ENCODE measurements at places on chromosomes 6 and 20.

DNA sequence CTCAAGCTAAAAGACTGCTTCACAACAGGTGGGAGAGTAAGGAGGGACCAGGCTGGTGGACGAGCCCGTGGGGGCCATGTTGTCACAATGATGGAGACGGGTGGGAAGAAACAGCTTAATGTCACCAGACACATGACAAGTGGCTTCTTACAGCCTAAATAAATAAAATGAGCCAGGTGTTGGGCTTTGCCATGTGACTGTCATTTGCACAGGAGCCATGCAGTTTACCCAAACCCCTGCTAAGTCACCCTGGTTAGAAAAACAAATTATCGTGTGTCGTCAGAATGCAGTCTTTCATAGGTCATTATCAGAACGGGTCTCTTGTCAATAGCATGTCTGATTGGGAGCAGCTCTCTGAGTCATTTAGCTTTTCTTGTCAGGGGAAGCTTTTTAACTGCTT, 18.5 kb downstream of the BTBD3 start:
- no peak for DNase-seq

DNA sequence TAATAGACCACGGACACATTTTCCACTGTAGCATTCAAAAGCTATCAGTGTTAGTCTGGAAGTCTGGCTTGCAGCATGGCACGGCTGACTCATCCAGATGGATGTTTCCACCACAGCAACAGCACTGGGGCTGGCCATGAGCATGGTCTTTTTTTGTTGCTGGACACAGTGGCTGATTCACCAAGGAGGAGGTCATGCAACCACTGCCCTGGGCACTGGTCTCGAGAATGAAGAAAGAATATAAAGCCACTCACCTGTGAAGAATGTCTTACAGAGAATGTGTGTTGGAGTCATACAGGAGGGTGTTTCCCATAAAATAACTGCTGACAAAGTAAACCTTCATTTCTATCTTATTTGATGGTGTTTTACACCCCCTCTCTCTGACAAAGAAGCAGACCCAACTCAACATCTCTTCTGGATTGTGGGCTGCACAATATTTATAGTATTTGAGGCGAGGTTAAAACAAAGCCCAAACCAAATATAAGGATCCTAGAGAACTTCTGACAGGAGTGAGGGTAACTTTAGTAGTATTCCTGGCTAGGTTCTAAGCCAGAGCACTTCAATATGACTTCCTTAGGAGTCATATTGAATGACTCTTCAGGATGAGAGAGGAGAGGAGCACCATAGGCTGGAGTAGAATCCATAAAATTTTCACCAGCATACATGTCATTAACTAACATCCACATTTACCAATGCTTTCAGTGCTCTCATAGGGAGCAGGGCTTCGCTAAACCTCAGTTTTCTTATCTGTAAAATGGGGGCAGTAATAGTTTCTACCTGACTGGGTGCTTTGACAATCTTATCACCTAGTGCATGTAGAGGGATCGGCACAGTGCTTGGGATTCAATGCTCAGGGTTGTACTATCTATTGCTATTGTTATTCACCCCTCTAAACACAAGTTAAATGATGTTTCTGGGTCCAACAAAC, 121.4 kb downstream of the KIF13A start:
- no peak for DNase-seq

- DNase-seq: no peak
These were observed 352.5 kb upstream of the TSHZ2 start for GRCh38 chr20:52619671-52620070.

DNA sequence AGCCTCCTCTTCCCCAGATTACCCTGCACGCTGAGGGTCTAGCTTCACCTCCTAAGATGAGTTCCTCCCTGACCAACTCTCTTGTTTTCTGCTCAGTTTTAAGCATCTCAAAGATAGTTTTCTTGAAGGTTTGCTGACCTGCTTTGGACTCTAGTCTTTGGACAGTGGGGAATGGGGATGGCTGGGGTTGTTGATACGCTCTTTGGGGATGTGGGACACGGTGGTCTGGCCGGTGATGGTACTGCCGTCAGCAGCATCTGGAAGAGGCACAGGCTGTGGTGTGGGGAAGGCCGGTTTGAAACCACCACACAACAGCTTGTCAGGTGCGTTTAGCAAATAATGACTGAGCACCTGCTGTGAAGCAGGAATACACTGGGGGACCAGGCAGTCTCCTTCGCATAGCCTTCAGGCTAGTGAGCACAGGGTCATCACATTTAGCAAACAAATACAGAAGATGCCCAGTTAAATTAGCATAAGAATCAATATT, 94.1 kb downstream of the TMEM242 start:
- no peak for DNase-seq

- no peak for DNase-seq
These were observed 41.8 kb upstream of the FOXO3 start for GRCh38 chr6:108518714-108519576.

GRCh38 chr6:25006565-25007001, 70.8 kb upstream of the RIPOR2 start:
- no peak for DNase-seq

DNA sequence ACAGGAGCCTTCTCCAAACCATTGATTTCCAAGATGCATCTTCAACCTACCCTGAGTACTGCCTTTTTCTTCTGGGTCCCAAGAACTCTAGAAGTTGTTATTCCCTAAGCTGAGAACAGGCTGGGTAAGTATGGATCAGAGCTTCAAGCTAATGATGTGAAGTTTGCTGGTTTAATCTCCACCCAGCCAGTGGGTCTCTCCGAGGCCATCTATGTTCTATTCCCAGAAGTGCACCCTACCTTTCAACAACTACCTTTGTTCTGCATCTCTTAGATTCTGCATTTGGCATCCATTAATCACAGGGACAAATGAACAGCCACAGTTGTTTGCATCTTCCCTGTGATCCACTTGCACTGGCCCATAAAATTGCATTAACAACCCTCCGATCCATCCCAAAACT, 246.2 kb downstream of the HIVEP2 start:
- DNase-seq: no peak

DNA sequence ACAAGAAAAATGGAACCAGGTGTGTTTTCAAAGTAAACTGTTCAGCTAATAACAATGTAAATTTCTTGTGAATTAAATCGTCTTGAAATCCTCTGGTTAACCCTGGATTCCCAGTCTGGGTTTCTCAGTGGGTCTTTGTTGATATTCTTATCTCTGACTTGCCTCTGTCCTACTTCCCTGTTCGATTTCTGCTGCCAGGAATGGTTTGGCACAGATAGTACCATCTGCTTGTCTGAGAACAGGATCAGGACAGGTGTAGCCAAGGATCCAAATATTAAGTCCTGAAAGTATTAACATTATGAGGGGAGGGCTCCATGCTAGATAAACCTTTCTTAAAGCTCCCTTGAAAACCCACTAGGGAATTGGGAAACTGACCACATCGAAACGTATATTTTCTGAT, 30.1 kb downstream of the ARFGEF2 start:
- DNase-seq: no peak

- DNase-seq: peak; percentile 62
These were observed 88.5 kb downstream of the LY86 start for GRCh38 chr6:6676910-6677441.

DNA sequence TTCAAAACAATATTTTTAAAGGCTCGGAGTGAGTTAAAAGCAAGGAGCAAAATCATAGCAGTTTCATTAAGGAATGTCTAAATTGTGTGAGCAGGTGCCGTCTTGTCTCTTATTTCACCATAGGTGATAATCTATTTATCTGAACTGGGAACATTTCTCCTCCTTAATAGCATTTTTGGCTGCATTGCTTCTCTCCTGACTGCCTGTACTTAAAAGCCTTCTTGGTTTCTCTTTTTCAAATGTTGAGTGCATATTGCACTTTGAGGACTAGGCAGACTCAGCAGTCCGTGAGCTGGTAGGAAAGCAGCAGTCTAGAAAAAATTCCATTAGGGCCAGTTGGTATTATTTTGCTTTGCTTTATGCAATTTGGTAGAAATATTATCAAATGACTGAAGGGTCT, 645.9 kb downstream of the GRIK2 start:
- no peak for DNase-seq

- DNase-seq: no peak
These were observed 32.1 kb upstream of the TGM2 start for GRCh38 chr20:38197217-38197616.

DNA sequence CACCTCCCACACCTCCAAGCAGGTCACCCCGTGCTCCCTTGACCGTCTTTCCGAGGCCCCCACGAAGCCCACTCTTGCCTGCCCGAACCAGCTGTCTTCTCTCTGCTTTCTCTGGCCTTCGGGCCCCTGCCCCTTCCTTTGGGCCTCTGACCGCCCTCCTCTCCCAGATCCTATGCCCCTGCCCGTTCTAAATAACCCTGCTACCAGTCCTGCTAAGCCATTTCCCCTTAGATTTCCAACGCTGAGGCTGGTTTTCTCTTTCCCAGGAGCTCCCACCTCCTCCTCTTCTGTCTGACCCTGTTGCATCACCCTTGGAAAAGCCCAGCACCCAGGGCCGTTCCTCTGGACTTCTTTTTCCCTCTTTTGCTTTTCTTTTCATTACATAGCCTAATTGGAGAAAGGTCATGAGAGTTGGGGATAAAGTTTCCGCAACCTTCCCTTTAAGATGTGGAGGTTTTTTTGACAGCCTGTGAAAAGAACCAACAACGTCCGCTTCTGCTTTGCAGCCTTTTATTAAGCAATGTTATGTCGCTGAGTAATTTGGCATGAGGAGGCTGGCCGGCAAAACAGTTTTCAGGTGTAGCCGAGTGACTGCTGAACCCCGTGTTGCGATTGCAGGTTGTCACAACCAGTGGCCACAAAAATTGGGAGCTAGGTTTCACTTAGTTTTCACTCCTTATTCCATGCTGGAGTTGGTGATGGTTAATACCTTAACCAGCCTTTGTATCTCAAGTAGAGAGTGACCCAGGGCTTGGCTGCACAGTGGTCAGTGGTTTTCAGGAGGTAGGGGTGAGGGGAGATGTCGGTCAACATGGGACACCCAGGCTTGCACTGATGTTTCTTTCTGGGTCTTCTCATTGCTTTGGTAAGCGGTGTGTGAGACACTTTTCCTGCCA, 970 bp downstream of the BLTP3A start:
- DNase-seq: no peak

GRCh38 chr6:106927531-106928398, 46.8 kb downstream of the CD24 start:
- DNase-seq: no peak

- no peak for DNase-seq
These were observed 21.2 kb upstream of the EXOC2 start for GRCh38 chr6:714100-714499.

DNA sequence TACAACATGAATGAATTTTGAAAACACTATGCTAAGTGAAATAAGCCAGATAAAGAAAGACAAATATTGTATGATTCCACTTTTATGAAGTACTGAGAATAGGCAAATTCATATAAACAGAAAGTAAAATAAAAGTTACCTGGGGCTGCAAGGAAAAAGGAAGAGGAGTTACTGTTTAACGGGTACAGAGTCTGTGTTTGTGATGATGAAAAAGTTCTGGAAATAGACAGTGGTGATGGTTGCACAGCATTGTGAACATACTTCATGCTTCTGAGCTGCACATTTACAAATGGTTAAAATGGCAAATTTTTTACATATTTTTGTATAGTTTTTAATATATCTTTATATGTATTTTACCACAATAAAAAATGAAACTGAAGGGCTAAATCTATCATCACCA, 29.4 kb downstream of the EPB41L2 start:
- no peak for DNase-seq

DNA sequence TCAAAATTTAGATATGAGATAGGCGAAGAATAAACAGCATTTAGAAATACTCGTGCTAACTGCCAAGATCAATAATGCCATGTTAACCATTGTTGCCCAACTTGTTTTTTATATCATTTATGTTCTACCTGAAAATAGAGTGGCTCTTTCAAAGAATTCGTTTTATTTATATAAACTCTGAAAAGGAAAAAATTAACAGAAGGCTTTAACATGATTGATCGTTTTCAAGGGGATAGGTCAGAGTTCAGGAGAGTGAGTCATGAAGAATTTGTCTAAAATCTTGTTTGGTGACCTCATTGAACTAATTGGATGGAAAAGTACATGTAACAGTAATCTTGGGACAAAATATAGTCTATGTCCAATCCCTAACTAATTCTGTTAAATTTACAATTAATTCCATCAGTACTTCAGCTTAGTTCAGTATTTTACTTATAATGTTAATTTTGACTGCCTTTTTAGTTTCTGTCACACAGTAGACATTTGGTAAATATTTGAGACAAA, 11.1 kb upstream of the ELOVL2 start:
- DNase-seq: no peak

DNA sequence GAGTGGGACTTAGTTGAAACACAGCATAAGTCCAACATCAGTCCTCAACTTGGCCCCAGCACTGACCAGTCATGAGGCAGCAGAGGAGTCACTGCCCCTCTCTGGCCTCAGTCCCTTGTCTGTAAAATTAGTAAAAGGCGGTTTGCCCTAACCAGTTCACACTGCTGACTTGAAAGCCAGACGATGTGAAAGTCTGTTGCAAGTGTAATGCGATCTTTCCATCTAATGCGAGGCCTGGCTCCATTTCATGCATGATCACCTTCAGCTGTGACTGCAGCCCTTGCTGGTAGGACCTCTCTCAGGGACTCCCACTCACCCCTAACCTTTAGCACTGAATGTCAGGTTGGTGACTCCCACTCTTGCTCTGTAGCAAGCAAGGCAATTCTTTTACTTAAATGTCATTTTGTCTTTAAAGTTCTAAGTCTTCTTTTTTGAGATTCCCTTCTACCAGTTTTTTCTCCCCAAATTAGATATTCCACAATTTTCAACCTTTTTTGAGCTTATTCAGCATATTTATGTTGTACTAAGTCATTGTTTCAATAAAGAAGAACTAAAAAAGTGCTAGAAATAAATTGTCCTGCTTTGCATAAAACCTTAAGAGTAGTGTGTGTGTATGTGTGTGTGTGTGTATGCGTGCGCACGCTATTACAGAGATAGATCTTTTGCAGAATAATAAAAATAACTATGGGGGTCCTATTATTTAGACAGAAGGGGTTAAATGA, 245.5 kb downstream of the PACRG start:
- DNase-seq: no peak

DNA sequence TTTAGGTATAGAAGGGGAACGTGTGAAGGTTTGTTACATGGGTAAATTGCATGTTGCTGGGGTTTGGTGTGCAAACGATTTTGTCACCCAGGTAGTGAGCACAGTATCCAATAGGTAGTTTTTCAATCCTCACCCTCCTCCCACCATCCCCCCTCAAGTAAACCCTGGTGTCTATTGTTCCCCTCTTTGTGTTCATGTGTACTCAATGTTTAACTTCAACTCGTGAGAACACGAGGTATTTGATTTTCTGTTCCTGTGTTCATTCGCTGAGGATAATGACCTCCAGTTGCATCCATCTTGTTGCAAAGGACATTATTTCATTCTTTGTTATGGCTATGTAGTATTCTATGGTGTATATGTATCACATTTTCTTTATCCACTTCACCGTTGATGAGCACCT, 11.6 kb upstream of the VNN1 start:
- no peak for DNase-seq
